ENCODE measurements at places on chromosomes 12 and 14.
A peak's percentile ranks its signal among the peaks of the same experiment; 100 is the strongest.

DNA sequence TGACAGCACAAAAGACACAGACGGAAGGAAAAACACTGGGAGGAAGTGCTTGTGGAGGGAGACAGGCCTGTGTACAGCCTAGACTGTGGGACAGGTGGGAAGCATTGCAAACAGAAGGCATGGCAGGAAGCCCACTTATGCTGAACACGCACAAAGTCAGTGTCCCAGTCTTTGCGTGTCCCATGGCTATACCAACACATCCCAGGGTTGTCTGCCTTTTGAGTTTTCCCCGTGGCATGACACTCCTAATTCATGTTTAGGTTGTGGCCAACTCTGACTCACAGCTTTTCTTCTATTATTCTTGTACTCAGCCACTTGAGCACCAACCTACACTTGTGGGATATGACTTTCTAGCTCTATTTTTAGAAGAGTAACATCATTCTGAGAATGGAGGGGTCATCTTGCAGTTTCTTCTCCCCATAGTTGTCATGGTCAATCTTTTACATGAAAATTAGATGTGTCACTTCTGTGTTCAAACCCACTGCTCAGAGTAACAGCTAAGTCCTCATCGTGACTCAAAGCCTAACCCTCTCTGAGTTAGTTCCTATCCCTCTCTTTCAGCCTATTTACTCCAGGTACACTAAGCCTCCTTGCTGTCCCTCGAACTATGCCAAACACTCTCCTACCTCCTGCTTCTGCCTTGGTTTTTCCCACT, 27.5 kb upstream of the JPH4 start:
- no peak for DNase-seq

DNA sequence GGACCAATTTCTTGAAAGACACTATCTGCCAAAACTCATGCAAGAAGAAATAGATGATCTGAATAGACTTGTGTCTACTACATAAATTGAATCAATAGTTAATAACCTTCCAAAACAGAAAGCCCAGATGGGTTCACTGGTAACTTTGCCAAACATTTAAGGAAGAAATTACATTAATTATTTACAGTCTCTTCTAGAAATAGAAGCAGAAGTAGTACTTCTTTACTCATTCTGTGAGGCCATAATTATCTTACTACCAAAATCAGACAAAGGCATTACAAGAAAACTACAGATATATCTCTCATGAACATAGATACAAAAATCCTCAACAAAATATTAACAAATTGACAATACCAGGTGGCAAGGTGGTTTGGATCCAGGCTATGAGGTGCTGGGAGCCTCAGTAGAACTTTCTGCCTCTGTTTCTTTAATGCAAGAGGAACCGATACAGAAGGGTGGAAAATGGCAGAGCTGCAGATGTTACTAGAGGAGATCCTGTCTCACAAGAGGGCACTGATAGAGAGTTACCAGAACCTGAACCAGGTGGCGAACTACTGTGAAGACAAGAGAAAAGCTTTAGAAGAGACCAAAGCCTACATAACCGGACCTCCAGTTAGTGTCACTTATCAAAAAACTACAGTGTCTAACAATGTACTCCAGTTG, 33.7 kb upstream of the KTN1 start:
- DNase-seq = no peak

DNA sequence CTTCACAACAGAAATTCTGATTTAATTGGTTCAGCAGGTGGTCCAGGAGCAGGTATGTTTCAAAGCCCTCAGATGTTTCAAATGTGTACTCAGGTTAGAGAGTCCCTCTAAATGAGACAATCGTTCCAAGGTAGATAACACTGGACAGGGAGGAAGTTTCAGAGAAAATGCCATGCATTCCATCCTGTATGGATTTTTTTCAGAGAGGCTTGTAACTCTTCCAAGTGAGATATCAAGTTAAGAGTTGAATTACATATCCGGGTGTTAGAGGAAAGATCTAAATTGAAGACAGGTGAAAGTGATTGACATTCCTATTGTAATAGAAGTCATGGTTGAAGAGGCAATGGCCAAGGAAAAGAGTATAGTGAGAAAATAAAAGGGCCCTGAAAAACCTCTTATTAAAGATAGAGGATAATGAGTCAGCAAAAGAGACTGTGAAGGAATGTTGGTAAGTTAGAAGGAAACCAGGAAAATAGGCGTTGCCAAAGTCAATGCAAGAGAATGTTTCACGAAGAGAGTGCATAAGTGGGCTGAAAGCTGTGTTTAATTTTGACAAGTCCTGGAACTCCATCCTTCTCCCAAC, 105.8 kb downstream of the BMP4 start:
- DNase-seq = no peak

DNA sequence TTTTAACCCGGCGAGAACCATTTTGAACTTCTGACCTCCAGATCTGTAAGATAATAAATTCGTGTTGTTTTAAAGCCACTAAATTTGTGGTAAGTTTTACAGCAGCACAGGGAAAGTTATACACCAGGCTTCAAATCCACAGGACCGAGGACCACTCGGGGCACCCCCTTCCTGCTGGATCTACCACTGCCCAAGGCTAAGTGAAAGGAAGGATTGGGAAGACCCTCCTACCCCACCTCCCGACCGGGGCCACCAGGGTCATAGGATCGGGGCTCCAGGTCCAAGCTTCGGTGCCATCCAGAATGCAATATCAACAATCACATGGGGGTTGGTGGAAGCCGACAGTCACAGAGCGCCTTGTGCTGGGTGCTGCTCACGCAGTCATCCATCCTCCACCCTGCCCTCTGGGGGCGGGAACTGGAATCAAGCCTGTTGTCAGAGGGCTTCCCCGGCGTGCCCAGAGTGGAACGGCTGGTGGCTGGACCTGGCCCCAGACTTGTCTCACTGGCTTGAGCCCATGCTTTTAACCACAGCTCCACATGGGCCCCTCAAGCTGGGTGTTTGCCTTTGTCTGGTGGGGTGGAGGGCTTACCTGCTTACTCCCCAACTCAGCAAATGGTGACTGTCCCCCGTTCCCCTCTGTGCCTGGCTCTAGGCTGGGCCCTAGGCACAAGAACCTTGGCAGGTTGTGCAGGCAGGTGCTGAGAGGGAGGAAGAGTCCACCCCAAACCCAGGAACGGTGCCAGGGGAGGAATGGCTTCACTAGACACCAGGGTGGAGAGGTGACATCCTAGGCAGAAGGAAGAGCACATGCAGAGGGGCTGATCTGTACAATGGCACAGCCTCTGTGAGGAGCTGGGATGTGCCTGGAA, 180.3 kb upstream of the RTL1 start:
- no peak for DNase-seq

- no peak for DNase-seq
These were observed 12.0 kb upstream of the PCNX4 start for GRCh38 chr14:60079723-60080122.

DNA sequence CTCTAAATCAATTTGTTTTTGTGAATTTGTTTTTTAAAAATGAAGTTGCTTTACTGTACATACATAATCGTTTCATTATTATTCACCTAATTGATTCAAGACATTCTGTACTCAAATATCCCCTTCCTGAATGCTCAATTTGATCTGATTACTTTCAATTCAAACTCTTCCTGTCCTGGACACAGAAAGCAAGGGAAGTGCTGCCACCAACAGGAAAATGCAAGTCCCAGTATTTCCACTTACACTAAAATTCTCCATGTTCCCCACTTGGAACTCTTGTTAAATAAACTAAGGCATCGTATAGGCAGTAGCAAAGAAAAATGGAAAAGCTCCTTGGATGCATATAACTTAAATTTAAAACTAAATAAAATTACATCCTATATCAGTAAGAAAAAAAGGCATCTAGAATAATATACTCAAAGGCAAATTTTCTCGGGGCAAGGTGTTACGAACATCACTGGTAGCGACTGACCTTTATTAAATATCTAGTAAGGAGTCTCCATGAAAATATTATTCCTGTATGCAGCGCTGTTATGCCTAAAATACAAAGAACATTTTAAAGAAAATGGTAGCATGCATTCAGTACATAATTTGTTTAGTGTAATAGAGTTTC, 72.0 kb upstream of the DBX2 start:
- no peak for DNase-seq

DNA sequence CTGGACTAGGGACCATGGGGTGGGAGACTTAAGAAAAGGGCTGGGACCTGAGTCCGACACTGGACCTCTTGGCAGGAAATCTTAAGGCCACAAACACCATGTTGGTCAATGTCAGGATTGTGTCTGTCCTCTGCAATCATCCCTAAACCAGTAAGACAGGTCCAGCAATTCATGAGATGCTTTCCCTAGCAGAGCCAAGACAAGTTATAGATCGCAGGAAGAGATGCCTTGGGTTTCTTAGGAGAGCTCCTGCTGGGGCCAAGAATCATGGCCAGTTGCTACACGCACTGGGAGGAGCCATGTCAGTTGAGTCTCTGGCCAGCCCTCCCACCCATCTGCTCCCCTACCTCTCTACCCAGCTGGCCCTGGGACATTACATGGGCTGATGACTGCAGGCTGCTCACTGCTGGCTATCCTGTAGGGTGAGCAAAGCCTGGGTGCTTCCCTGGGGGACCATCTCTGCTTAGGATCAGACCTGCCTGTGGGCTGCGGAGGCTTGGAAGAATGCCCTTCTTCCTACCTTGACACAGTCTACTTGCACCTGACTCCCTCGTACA, 14.2 kb downstream of the PLEKHH1 start:
- no peak for DNase-seq

DNA sequence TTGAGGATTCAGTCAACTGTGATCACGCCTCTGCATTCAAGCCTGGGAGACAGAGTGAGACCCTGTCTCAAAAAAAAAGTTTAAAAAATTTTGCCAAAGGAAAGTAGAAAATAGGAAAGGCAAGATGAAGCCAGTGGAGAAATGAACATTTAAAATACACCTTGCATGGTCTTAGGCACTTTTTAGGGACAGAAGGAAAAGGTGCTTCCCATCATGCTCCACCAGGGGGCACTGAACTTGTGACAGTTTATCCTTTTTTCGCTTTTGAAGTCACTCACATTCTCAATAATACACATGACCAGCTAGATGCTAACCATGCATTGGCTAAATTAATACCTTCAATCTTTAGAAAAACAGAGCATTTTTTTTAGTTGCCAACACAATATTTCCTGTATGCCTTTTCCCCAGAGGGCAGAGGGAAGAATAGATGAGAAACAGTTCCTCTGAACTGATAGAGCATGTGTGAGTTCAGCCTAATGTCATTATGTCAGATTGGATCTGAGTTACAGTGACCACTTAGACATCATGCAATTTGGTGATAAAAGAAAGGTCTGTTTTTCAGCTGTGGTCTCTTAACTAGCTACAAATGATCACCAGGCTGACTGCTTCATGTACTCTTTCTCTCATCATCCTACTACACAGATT, 221.8 kb upstream of the SSTR1 start:
- peak; percentile 45 for DNase-seq

DNA sequence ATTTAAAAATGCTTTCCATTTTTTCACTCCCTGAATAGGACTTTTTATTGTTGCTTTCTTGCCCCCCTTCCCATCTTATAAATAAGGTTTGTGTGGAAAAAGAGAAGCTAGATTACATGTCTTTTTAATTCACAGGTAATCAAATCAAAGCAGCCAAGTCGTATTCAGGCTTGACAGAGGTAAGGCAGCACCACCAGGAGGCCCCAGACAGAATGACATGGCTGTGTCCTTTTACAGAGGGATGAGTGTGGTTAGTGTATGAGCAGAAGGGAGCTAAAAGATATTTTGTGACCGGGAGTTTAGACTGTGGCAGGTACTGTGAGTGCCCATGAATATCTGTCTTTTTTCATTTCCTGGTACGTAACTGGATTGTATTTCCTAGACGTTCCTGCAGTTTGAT, 596.1 kb downstream of the ETNK1 start:
- peak; percentile 9 for DNase-seq

DNA sequence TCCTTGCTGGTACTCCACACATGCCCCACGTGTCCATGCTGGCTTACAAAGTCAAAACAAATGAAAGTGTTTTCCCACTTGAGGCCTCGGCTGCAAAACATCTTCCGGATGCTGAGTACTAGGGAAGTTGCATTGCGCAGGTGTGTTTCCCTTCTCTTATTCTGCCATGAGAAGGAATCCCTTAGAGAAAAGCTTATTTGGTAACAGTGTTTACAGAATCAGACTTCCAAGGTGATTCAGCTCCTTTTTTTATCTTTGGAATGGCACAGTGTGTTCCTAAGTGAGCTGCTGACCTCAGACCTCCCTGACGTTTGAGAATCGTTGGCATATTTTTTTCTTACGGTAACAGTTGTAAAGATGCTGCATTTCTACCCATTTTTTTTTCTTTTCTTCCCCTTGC, 211.3 kb downstream of the ESR2 start:
- DNase-seq = no peak

DNA sequence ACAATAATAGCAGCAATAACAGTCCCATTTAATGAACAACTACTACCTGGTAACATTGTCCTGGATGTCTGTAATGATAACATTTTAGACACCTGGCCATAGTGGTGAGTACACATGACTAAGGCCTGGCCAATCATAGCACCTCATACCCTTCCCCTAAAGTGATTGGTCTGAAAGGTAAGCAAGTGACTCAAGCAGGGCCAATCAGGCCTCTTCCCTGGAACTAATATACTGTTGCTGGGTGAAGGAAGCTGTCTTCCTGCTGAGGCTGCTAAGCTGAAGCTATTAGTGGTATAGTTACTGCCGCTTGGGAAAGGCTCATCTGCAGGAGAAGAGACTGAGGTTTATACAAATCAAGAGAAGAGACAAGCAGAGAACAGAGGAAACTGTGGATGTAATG, 18.7 kb upstream of the NOS1 start:
- DNase-seq = no peak

DNA sequence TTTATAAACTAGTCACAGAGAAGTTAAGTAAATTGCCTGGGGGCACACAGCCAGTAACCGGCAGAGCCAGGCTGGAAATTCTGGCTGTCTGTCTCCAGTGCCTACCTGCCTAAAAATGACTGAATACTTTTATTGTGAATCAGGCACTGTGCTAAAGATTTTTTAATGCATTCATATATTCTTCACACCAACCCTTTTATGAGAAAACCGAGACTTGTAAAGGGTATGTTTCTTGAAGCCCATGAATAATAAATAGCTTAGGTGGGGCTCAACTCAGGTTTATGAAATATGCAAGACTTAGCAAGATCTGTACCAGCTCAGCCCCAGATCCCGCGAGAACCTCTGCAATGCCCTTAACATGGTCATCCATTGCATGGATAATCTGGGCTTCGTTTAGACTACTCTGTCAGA, 60.8 kb downstream of the TMCC3 start:
- no peak for DNase-seq

- DNase-seq = peak; percentile 19
These were observed 41.0 kb downstream of the BDKRB1 start for GRCh38 chr14:96297000-96297399.

GRCh38 chr14:68766299-68767247, 26.3 kb downstream of the ZFP36L1 start:
- DNase-seq = no peak

DNA sequence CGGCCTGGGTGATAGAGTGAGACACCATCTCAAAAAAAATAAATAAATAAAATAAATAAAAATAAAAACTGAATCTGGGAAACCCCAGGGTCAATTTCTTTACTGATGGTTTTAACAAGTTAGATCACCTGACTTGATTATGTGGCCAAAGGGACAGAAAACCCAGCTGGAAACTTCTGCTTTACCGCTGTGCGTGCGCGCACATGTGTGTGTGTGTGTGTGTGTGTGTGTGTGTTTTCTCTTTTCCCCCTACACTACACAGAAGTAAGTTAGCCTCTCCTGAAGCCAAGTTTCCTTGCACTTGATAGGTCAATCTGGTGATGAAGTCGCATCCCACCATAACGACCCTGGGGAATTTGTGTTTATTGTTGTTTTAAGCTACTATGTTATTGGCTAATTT, 105.3 kb upstream of the AMN1 start:
- no peak for DNase-seq

- no peak for DNase-seq
These were observed 27.4 kb downstream of the BCL2L14 start for GRCh38 chr12:12097891-12098690.
